ENCODE measurements at places on chromosomes 11 and 22.

GRCh38 chr22:46025973-46026898 lies 49.3 kb upstream of the WNT7B start:
- no peak for DNase-seq

- DNase-seq: no peak
Measured at GRCh38 chr11:116955548-116955947, 118.1 kb upstream of the APOA1 start.

DNA sequence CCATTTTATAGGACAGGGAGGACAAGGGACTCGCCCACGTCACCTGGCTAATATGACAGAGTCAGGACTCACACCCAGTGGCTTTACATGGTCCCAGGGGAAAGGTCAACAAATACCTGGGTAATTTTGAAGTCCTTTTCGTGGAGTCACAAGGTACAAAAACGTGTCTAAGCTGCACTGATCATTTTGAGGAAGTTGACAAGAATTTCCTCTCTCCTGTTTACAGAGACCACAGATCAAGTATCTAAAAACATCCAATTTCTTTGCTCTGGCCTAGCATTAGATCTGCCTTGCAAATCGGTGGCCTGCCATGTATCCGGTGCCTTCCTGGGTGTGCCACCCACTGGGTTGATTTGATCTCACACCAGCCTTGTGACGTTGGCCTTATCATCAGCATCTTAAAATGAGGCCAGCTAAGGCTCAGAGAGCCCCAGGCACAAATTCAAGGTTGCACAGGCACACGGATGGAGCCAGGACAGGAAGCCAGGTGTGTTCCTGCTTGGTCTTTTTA lies 17.6 kb downstream of the GDPD5 start:
- DNase-seq: no peak

- no peak for DNase-seq
Measured at GRCh38 chr11:44512818-44513217, 52.6 kb upstream of the CD82 start.

GRCh38 chr11:61839742-61840141 lies 11.6 kb downstream of the FADS2 start:
- DNase-seq: no peak

GRCh38 chr11:119078675-119079420 lies 5.8 kb upstream of the HMBS start:
- DNase-seq: no peak

- no peak for DNase-seq
Measured at GRCh38 chr11:65420506-65420905, 2.1 kb upstream of the NEAT1 start.

DNA sequence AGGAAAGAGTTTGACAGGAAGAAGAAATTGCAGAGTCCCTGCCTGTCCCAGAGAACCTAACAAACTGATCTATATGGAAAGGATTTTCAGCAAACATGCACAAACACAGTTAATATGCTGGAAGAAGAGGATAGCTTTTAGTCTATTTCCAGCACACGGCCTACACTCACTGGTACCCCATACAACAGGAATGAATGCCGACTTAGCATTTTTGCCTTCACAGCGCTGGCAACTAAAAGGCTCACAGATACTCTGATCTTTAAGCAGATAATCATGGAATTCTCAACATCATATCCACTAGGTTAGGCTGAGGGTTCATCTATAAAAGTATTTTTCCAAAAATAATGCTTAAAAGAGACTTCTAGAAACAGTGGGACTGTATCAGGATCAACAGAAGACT lies 9.8 kb upstream of the TUBA8 start:
- no peak for DNase-seq

DNA sequence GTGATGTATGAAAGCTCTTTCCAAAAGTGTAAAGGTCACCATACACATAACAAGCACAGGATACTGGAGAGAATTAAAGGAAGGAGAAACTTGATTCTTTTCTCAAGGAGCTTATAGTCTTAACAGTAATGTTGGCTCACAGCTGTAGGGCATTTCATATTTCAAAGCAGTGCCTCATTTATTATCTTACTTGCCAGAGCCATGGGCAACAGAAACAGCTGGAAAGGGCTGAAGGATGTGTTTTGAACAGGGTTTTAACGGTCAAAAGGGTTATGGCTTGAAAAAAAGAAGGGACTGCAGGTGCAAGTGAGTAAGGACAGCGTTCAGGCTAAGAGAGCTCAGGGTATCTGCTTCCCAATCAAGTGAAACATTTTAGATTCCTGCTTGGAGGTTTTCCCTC lies 2.7 kb upstream of the GRAMD1B start:
- DNase-seq: no peak

GRCh38 chr11:106369224-106369623 lies 291.8 kb downstream of the AASDHPPT start:
- DNase-seq: no peak

- DNase-seq: no peak
Measured at GRCh38 chr22:28139961-28140360, 220.9 kb upstream of the PITPNB start.

GRCh38 chr11:13333456-13333957 lies 55.9 kb downstream of the BMAL1 start:
- DNase-seq: no peak

- DNase-seq: no peak
Measured at GRCh38 chr11:28114731-28115130, 6.5 kb downstream of the METTL15 start.

- DNase-seq: no peak
Measured at GRCh38 chr11:108122166-108122628, 830 bp downstream of the ACAT1 start.

DNA sequence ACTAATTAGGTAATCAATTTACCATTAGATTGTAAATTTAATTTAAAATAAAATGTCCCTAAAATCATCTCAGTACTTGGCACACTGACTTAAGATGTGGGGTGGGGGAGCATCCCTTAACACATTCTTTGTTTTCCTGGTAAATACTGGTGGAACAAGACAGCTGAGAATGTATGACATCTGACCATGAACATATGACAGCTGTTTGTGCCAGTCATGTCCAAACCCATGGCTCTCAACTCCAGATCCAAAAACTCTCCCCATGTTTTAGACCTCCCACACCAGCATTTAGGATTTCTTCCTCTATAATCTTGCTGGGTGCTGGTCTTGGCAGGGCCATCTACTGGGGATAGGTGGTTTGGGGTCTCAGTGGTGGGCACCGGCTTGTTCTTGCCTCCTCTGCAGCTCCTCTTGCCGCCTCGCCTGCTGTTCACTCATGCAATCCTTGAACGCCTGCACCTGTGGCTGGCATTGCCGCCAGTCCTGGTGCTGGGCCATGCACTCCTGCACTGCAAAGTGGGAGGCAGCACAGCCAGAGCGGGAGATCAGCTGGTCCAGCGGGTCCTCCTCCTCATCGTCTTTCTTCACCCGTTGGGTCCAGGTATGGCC lies 3.8 kb downstream of the COA4 start:
- DNase-seq: no peak

DNA sequence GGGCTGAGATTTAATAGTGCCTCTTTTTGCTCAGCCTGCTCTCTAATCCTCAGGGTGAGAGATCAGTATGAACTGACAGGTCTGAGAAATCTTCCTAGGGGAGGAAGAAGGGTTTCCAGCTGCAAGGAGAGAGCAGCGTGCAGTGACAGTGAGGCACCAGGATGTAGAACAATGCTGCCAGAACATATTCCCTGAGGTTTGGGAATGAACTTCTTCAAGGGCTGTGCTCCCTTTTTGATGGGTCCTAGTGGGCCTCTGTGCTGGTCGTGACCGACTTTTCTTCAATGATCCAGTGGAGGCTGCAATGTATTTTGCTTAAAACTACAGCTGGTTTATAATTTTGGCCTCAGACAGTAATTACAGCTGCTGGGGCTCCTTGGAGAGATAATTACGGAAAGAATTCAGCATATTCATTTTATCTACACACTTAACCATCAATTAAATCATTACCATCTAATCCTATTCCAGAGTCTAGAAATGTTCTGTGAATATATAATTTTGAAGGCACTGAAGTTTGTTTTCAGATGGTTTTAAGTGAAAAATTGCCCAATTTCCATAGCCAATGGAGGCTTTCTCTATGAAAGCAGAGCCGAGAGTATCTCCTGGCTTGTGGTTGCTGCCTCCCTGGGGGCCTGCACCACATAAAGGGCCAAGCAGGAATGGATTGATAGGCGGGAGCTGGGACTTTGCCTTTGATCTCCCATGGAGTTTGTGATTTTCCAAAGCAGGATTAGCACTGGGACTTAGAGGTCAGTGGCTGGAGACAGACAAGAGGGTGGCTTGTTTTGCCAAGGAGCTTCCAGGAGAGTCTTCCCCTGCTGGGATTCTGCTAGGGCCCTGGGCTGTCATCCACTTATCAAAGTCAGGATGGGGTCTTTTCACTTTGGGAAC lies 41.0 kb upstream of the OLFML1 start:
- DNase-seq: no peak

DNA sequence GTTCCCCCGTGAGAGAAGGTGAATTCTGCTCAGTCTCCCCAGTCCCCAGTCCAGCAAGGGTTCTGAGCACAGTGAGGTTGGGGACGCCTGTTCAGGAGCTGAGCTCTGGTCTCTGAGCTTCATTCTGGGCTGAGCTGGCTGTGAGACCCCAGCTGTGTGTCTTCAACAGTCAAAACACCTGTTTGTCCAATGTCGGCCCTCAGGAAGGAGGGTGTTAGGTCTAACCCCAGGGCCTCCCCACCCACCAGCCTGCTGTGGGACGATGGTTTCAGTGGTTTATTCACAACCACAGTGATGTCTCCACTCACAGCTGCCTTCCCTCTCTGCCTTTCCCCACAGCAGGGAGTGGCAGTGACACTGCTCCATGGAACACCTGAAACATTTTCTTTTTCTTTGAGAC lies 1282.9 kb downstream of the TBC1D22A start:
- no peak for DNase-seq

DNA sequence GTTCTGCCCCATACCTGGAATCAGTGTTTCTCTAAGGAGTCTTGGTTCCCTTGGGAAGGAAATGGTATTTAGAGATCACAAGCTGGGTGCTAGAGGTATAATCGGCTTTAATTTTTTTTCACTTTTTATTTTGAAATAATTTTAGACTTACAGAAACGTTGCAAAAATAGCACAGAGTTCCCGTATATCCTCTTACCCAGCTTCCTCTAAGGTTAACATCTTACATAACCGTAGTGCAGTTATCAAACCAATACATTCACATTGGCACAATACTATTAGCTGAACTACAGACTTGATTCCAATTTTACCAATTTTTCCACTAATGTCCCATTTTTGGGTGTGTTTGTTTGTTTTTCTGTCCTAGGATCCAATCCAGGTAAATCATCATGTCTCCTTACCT lies 63.8 kb downstream of the RBX1 start:
- no peak for DNase-seq
